Right atrium auricular region (tissue), 2 donors: ENCODE measurements at places on chromosomes 2 and 18. TPM values are rescaled to one million over a fixed set of nuclear protein-coding genes. Genes with fewer than 3 reads are reported as not detected.

The DPYSL5 gene
- total RNA-seq = 0.12 TPM

The CD8A gene
- 0.39 TPM for total RNA-seq

The EHBP1 gene
- 22.9 TPM for total RNA-seq

The DPY30 gene
- 49.8 TPM for total RNA-seq

DNA sequence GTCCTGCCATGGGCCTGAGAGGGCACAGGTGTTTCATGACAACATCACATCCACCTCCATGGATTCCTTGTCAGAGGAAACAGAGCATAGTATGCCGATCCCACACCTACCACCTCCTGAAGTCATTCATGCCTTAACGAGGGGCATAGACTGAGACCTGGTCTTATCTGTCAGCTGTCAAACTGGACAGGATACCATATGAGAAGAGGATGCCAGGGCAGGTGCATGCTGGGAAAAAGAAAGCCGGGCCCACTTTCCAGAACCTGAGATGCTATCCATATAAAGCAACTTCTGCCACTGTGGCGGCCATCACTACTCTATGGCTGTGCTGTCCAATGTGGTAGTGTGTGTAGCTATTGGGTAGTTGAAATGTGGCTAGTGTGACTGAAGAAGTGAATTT is 116.0 kb upstream of the SIX2 start:
- no peaks in the 10 kb centered on the region for H3K27me3 ChIP-seq
- H3K36me3 ChIP-seq = no peaks in the 10 kb centered on the region
- no peak overlapping the region for H3K4me3 ChIP-seq
- no peak for DNase-seq
- no peaks in the 10 kb centered on the region for H3K4me1 ChIP-seq

- H3K27ac ChIP-seq = no peak overlapping the region
- no peak for DNase-seq
- H3K36me3 ChIP-seq = no peaks in the 10 kb centered on the region
- H3K4me1 ChIP-seq = no peaks in the 10 kb centered on the region
- no peak overlapping the region for H3K4me3 ChIP-seq
These were observed 291.5 kb downstream of the TDRD15 start for GRCh38 chr2:21415234-21415633.

DNA sequence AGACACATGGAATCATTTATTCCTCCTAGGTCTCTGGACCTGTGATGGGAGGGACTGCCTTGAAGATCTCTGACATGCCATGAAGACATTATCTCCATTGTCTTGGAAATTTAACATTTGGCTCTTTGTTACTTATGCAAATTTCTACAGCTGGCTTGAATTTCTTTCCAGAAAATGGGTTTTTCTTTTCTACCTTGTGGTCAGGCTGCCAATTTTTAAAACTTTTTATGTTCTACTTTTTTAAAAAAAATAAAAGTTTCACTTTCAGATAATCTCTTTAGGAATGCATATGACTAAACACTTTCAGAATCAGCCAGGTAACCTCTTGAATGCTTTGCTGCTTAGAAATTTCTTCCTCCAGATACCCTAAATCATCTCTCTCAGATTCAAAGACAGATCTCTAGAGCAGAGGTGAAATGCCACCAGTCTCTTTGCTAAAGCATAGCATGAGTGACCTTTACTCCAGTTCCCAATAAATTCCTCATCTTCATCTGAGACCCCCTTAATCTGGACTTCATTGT is 209.6 kb downstream of the RPRM start:
- no peaks in the 10 kb centered on the region for H3K27me3 ChIP-seq
- no peaks in the 10 kb centered on the region for H3K36me3 ChIP-seq
- H3K4me3 ChIP-seq = no peak overlapping the region
- DNase-seq = no peak
- no peak overlapping the region for H3K27ac ChIP-seq

- H3K4me3 ChIP-seq = no peak overlapping the region
- H3K27ac ChIP-seq = peak overlapping the region; percentile 58
- no peaks in the 10 kb centered on the region for H3K36me3 ChIP-seq
- no peak for DNase-seq
- H3K27me3 ChIP-seq = no peaks in the 10 kb centered on the region
These were observed 16.3 kb upstream of the HPCAL1 start for GRCh38 chr2:10286216-10287037.

DNA sequence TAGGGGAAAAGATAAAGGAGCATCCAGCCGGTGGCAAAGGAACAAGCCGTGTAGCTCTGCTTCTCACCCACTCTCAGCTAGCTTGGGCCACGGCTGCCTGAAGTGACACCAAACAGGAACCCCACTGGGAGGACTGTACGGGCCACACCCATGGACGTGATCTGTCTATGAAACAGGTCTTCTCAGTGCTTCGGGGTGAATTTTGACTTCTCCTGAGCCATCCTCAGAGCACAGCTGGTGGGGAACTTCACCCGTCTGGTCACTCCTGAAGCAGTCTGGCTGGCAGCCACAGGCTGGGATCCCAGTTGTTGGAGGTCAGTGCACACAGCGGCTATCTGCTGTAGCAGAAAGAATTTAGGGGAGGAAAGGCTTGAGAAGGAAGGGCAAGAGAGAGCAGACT is 223.8 kb downstream of the FAM210A start:
- peak overlapping the region; percentile 90 for H3K27ac ChIP-seq
- no peaks in the 10 kb centered on the region for H3K4me1 ChIP-seq
- H3K4me3 ChIP-seq = no peak overlapping the region
- peak; percentile 75 for DNase-seq
- H3K36me3 ChIP-seq = peaks cover 11% of the 10 kb centered on the region

GRCh38 chr2:200624658-200625057 is 38.8 kb downstream of the AOX1 start:
- no peak overlapping the region for H3K4me3 ChIP-seq
- no peaks in the 10 kb centered on the region for H3K27me3 ChIP-seq
- no peaks in the 10 kb centered on the region for H3K4me1 ChIP-seq
- no peak for DNase-seq
- no peak overlapping the region for H3K27ac ChIP-seq

DNA sequence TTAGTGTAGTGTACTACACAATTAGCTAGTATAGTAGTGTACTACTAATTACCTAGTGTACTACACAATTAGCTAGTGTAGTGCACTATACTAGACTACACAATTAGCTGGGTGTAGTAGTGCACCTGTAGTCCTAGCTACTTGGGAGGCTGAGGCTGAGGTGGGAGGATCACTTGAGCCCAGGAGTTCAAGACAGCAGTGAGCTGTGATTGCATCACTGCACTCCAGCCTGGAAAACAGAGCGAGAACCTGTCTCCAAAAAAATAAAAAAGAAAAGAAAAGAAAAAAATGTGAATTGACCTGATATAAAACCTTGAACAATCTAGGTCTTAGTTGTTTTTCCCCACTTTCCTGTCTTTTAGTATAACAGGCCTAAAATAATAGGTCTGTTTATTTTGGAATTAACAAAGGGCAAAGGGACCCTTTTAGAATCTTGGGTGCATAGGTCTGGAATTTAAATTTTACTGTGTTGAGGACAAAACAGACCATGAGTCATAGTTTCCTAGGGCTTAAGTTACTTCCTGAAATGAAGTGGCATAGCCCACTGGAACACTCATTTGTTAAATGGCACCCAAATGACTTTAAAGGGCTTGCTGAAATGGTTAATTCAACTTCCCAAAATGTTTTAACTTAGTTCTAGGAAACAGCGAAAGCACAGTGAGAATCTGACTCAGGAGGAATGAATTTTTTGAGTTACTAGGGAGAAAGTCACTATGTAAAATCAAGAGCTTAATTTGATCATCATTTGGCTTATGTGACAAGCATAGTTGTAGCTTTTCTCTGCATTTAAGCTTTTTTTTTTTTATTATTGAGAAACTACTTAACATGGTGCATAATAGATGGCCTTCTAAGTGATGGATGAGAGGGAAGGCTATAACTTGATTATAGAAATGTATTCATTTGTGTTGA is 50.7 kb upstream of the ARL5A start:
- peak overlapping the region; percentile 36 for H3K27ac ChIP-seq
- peaks cover 10% of the 10 kb centered on the region for H3K4me1 ChIP-seq
- no peak overlapping the region for H3K4me3 ChIP-seq
- DNase-seq = no peak
- no peaks in the 10 kb centered on the region for H3K36me3 ChIP-seq
- no peaks in the 10 kb centered on the region for H3K27me3 ChIP-seq

DNA sequence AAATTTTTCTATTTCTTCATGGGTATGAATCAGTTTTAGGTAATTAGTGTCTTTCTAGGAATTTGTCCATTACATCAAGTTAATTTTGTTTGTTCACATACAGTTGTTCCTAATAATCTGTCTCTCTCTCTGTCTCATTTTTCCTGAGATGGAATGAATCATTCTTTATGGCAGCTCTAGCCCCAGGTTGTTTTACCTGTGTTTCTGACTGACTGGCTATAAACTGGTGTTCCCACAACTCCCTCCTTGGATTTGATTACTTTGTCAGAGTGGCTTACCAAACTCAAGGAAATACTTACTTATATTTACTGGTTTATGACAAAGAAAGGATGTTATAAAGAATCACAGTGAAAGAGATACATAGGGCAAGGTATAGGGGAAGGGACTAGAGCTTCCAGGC is 15.1 kb downstream of the ADNP2 start:
- H3K27ac ChIP-seq = no peak overlapping the region
- H3K36me3 ChIP-seq = peaks cover 5% of the 10 kb centered on the region
- H3K27me3 ChIP-seq = no peaks in the 10 kb centered on the region
- DNase-seq = no peak

GRCh38 chr18:31825772-31826171 is 65.1 kb upstream of the SLC25A52 start:
- H3K4me1 ChIP-seq = no peaks in the 10 kb centered on the region
- H3K27me3 ChIP-seq = no peaks in the 10 kb centered on the region
- no peak for DNase-seq
- H3K4me3 ChIP-seq = no peak overlapping the region
- H3K27ac ChIP-seq = no peak overlapping the region
- peaks cover 21% of the 10 kb centered on the region for H3K36me3 ChIP-seq

DNA sequence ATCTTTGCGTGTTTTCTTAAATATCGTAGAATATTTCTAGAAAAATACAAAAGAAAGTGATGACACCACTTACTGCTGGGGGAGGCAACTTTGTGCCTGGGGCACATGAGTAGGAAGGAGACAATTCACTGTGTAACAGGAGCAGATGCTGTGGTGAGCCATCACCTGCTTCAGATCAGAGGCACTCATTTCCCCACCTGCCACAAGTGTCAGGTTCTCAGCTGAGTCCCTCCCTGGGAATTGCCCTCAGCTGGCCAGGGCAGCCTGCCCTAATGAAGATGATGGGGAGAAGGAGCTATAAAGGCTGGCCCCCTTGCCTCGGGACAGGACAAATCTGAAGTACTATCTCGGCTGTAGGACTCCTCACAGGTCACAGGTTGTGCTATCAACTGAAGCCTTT is 322.8 kb downstream of the STK39 start:
- no peaks in the 10 kb centered on the region for H3K36me3 ChIP-seq
- H3K4me3 ChIP-seq = no peak overlapping the region
- H3K27ac ChIP-seq = no peak overlapping the region
- no peaks in the 10 kb centered on the region for H3K4me1 ChIP-seq

DNA sequence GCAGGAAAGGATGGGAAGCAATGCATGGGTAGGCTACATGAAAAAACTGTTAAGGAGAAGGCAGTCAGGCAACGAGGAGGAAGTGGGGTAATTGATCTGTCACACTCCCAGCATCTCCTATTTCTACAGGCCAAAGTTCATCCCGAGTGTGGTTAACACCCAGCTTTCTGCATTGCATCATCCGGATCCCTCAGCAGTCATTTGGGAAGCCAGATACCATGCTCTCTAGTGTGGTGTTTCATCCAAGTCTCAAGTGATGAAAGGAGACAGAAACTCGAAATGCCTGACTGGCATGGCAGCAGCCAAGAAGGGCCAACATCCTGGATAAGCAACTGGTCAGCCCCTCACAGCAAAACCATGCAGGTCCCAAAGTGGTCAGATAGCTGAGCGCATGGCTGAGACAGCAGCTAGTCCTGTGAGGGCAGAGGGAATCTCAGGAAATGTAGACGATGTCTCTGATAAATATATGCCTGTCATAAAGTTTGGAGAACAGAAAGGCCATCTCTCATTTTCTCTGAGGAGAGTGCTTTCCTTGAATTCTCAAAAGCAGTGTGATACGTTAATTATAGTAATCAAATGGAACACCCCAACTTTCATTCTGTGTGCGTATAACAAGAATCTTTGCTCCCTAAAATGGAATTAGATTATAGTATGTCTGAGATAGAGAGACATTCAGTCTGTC is 24.8 kb upstream of the HNRNPA3 start:
- no peaks in the 10 kb centered on the region for H3K27me3 ChIP-seq
- H3K4me3 ChIP-seq = no peak overlapping the region
- DNase-seq = no peak
- no peak overlapping the region for H3K27ac ChIP-seq
- H3K36me3 ChIP-seq = no peaks in the 10 kb centered on the region

GRCh38 chr2:169510496-169510895 is 994 bp downstream of the KLHL41 start:
- no peaks in the 10 kb centered on the region for H3K4me1 ChIP-seq
- H3K4me3 ChIP-seq = peak overlapping the region; percentile 40
- DNase-seq = no peak
